ENCODE measurements at places on chromosomes 4 and X. TPM values are rescaled to one million over a fixed set of nuclear protein-coding genes. Genes with fewer than 3 reads are reported as not detected.

TMEM175 gene
- 10.7 TPM for total RNA-seq

EFHC2 gene
- 0.25 TPM for total RNA-seq

SCML2 gene
- 2.0 TPM for total RNA-seq

ARMCX2 gene
- 32.0 TPM for total RNA-seq

WDR44 gene
- 16.2 TPM for total RNA-seq

EGF gene
- 0.60 TPM for total RNA-seq

ALB gene
- not detected for total RNA-seq

IQCM gene
- not detected for total RNA-seq

IDUA gene
- 2.3 TPM for total RNA-seq

DDIT4L gene
- 1.3 TPM for total RNA-seq

SEC24D gene
- 54.8 TPM for total RNA-seq

HMX1 gene
- total RNA-seq, result not detected

ARHGAP36 gene
- total RNA-seq, result not detected

FAM9B gene
- not detected for total RNA-seq

TMSB15A gene
- 0.20 TPM for total RNA-seq

CRMP1 gene
- total RNA-seq, result not detected

SLIT2 gene
- 22.6 TPM for total RNA-seq

CETN2 gene
- 50.9 TPM for total RNA-seq

HGFAC gene
- total RNA-seq, result not detected

FRAS1 gene
- 7.1 TPM for total RNA-seq

CCDC149 gene
- total RNA-seq, result 3.3 TPM

FRMD7 gene
- total RNA-seq, result not detected

NR3C2 gene
- total RNA-seq, result 0.24 TPM

MAGEA2 gene
- not detected for total RNA-seq

BEX1 gene
- total RNA-seq, result 0.54 TPM

TRIM2 gene
- 9.9 TPM for total RNA-seq

CXCL10 gene
- 0.28 TPM for total RNA-seq

CSAG1 gene
- total RNA-seq, result not detected
